ENCODE measurements at places on chromosomes 7 and 10. TPM values are rescaled to one million over a fixed set of nuclear protein-coding genes. Genes with fewer than 3 reads are reported as not detected.

The AGAP3 gene
- 24.9 TPM for total RNA-seq

The DGKI gene
- total RNA-seq: not detected

The FGFR2 gene
- 2.6 TPM for total RNA-seq

The C10orf67 gene
- total RNA-seq: not detected

The SLC26A5 gene
- 0.11 TPM for total RNA-seq

The SBDS gene
- 79.3 TPM for total RNA-seq

The INMT gene
- total RNA-seq: not detected

DNA sequence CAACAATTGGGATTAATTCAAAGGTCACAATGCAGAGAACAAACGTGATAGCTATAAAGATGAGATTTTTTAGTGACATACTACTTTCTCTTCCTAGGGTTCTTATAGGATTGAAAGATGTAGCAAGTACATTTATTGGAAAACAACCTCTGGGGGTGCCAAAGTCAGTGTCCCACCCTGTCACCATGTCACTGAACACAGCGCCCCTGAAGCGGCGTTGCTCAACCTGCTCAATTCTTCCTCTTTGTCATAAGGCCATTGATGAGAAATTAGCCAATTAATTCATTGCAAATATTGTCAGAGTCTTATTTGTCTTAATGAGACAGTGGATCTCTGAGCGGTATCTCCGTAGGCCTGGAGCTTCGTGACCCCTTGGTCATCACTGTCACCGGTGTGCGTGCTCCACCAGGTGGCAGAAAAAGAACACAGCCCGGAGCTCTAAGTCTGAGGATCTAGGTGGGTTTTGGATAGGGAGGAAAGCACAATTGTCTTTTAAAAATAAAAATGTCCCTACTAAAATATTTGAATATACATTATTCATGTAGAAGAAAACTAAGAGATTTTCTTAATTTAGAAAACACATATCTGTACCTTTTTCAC is 362.6 kb downstream of the PAXIP1 start:
- DNase-seq: peak; percentile 21
- H3K27ac ChIP-seq: no peak overlapping the region
- H3K4me1 ChIP-seq: no peaks in the 10 kb centered on the region
- no peaks in the 10 kb centered on the region for H3K36me3 ChIP-seq
- H3K27me3 ChIP-seq: no peaks in the 10 kb centered on the region

DNA sequence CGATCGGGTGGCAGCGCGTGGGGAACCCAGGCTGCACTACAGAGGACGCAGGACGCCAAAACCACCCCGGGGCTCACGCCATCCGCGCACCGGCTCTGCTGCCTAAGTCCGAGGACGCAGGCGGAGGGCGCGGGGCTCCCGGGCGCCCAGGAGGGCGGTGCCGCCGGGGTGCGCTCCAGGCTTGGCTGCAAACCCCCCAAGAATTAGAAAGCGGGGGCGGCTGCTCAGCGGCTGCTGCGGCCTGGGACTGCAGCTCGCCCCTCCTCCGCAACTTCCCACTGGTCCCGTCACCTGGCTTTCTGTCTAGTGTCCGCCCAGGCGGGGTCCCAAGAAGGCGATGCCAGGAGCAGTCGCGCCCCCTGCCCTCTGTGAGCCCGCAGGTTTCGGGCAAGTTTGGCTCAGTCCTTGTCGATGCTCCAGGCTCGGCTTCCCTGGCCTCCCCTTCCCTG is 1.7 kb upstream of the POU6F2 start:
- peaks cover 8% of the 10 kb centered on the region for H3K27me3 ChIP-seq
- H3K4me3 ChIP-seq: no peak overlapping the region

- H3K27ac ChIP-seq: no peak overlapping the region
- H3K27me3 ChIP-seq: no peaks in the 10 kb centered on the region
- H3K4me3 ChIP-seq: no peak overlapping the region
- H3K36me3 ChIP-seq: no peaks in the 10 kb centered on the region
- peaks cover 10% of the 10 kb centered on the region for H3K4me1 ChIP-seq
Measured at GRCh38 chr7:73749931-73750776, 11.6 kb upstream of the ABHD11 start.

- H3K27ac ChIP-seq: no peak overlapping the region
- no peak for DNase-seq
- H3K36me3 ChIP-seq: peaks cover 25% of the 10 kb centered on the region
- H3K27me3 ChIP-seq: no peaks in the 10 kb centered on the region
Measured at GRCh38 chr7:99392659-99393354, 15.6 kb downstream of the PDAP1 start.

GRCh38 chr7:445020-445419 is 74.6 kb downstream of the PDGFA start:
- no peak for DNase-seq
- H3K36me3 ChIP-seq: no peaks in the 10 kb centered on the region
- no peak overlapping the region for H3K4me3 ChIP-seq
- no peak overlapping the region for H3K27ac ChIP-seq
- peaks cover 4% of the 10 kb centered on the region for H3K27me3 ChIP-seq
- H3K4me1 ChIP-seq: peaks cover 3% of the 10 kb centered on the region

- H3K27ac ChIP-seq: no peak overlapping the region
- peaks cover 11% of the 10 kb centered on the region for H3K36me3 ChIP-seq
- no peak for DNase-seq
- H3K4me1 ChIP-seq: peaks cover 14% of the 10 kb centered on the region
- no peak overlapping the region for H3K4me3 ChIP-seq
Measured at GRCh38 chr7:1060315-1061072, 16.1 kb downstream of the GPR146 start.

- no peak for DNase-seq
- H3K4me3 ChIP-seq: no peak overlapping the region
- no peaks in the 10 kb centered on the region for H3K36me3 ChIP-seq
- H3K27me3 ChIP-seq: no peaks in the 10 kb centered on the region
- no peak overlapping the region for H3K27ac ChIP-seq
Measured at GRCh38 chr7:39969431-39969830, 19.4 kb downstream of the CDK13 start.

DNA sequence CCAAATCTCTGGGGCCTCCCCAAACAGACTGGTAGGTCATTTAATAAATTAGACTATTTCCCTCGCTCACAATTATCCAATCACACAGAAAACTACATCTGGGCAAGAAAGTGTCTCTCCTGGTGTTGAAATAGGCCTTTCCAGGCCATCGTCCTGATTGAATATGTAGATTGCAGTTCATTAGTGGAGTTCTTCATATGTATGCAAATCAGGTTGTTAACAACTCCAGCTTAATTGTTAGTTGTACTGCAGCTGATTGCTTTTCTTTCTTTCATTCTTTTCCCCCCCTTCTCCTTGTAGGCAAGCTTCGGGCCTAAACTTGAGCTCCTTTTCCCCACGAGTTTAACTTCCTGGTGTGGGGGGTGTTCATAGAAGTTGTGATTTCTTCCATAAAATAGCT is 359.1 kb upstream of the GALNT17 start:
- H3K27me3 ChIP-seq: no peaks in the 10 kb centered on the region
- H3K27ac ChIP-seq: no peak overlapping the region
- no peaks in the 10 kb centered on the region for H3K4me1 ChIP-seq
- H3K4me3 ChIP-seq: no peak overlapping the region
- no peak for DNase-seq

DNA sequence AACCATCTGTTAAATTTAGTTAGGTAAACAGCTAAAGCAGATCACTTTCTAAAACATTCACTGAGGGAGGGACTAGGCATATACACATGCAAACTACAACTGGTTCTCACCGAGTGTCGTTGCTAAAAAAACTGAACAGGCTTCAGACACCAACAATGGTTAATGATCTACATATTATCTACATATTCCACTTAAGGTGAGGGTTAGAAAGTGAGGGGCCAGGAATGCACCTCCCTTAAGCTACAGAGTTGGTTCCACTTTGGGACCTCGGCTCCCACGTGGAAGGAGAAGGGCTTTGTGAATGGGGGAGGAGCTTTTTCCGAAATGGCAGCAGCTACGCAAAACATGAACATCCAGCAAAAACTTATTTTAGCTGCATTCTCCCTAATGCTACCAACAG is 5.8 kb downstream of the CTBP2 start:
- peaks cover 6% of the 10 kb centered on the region for H3K4me1 ChIP-seq
- no peaks in the 10 kb centered on the region for H3K36me3 ChIP-seq
- H3K4me3 ChIP-seq: no peak overlapping the region

DNA sequence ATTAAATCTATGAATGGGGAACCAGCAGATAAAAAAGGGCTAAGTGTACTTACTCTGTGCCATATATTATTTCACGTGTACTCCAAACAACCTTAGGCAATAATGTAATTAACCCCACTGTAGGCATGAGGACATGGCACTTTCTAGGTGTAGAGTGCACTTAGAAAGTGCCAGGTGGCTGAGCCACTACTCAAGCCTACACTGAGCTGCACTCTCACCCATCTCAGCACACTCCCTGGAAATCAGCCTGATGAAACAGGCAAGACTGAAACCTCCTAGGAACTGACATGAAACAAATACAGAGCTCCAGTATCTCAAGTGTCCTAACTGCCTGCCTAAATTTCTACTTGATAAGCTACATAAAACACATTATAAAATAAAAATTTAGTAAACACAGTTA is 147.4 kb downstream of the KMT2E start:
- peaks cover 6% of the 10 kb centered on the region for H3K36me3 ChIP-seq
- no peak for DNase-seq
- H3K27ac ChIP-seq: no peak overlapping the region
- H3K4me3 ChIP-seq: no peak overlapping the region
- no peaks in the 10 kb centered on the region for H3K4me1 ChIP-seq

DNA sequence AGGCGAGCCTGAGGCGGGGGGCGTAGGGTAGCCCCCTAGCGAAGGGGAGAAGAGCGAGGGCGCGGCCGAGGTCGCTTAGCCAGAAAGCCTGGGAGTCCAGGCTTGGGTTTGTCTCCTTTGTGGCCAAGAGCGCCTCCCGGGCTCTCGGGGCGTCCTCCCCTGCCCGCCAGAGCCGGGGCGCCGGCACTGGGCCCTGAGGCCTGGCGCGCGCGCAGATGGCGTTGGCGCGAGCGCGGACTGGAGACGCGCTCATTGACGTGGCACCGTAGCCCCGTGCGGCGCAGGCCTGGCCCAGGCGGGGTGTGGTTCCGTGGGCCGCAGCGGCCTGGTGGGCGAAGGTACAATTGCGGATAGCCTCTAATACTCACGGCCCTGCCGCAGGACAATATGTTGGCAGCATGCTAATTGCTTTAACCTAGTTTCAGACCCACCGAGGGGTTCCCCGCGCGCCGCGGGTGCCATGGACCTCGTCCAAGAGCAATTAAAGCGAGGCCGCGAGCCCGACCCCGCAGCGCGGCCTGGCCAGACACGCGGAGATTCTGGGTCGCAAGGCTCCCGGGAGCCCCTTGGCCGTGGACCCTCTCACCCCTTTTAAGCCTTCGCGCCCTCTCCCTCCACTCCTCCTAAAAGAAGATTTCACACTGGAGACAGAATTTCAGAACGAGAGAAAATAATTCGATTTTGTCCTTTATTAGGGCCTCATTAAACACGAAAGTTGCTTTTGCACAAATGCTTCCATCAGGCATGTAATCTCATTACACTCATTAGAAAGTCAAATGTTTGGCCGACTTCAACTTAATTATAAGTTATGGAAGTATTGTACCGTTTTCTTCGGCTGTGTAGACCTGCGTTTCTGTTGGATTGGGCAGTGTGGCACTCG is 3.1 kb downstream of the PTF1A start:
- peaks cover 12% of the 10 kb centered on the region for H3K4me1 ChIP-seq
- no peak overlapping the region for H3K27ac ChIP-seq
- no peak overlapping the region for H3K4me3 ChIP-seq
- no peak for DNase-seq
- peaks cover 74% of the 10 kb centered on the region for H3K27me3 ChIP-seq

- no peak overlapping the region for H3K4me3 ChIP-seq
- no peaks in the 10 kb centered on the region for H3K27me3 ChIP-seq
- H3K27ac ChIP-seq: no peak overlapping the region
- H3K36me3 ChIP-seq: no peaks in the 10 kb centered on the region
- peaks cover 26% of the 10 kb centered on the region for H3K4me1 ChIP-seq
Measured at GRCh38 chr7:24963218-24963617, 16.8 kb downstream of the OSBPL3 start.
